Activated T-cell treated with anti-CD3 and anti-CD28 coated beads, Interleukin-2, amount 50 U/mL, for 72 hours (primary cell): ENCODE measurements at places on chromosomes 6 and 20. TPM values are rescaled to one million over a fixed set of nuclear protein-coding genes. Genes with fewer than 3 reads are reported as not detected.

DNA sequence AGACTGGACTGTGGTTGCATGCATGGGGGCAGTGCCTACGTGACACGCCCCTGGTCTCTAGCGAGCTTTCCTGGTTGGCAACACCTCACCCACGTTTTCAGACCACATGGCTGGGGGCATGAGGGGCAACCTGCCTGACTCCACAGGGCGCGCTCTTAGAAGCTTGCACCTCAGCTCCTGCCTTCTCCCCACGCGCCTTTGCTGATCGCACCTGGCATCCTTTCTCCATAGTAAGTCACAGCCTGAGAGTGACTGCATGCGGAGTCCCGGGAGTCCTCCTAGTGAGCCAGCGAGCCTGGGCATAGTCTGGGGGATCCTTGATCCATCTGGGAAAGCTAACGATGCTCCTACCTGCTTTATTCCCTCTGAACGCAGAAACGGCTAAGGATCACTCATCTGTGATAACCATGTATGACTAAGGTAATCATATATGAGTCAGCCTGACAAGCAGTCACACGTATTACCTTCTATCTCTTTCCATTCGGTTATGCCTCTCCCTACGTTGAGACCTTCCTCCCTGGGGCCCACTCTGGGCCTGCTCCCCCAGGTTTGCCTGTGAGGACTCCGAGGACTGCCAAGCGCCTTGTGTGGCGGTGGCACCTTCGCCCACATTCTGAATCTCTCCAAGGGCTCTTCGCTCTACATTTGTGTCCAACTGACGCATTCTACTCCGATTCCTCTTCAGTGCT, 4.5 kb downstream of the TCFL5 start:
- no peak overlapping the region for H3K4me3 ChIP-seq
- no peaks in the 10 kb centered on the region for H3K27me3 ChIP-seq
- DNase-seq = no peak
- H3K27ac ChIP-seq = peak overlapping the region; percentile 49
- no peaks in the 10 kb centered on the region for H3K36me3 ChIP-seq

- no peaks in the 10 kb centered on the region for H3K36me3 ChIP-seq
- no peaks in the 10 kb centered on the region for H3K27me3 ChIP-seq
- no peak overlapping the region for H3K4me3 ChIP-seq
- H3K4me1 ChIP-seq = no peaks in the 10 kb centered on the region
Observed at GRCh38 chr6:93087606-93088005, 331.8 kb downstream of the EPHA7 start.

GRCh38 chr6:148572676-148573335, 174.0 kb upstream of the UST start:
- no peak for DNase-seq
- H3K4me3 ChIP-seq = no peak overlapping the region
- no peak overlapping the region for H3K27ac ChIP-seq
- no peaks in the 10 kb centered on the region for H3K36me3 ChIP-seq
- peaks cover under 1% of the 10 kb centered on the region for H3K4me1 ChIP-seq

DNA sequence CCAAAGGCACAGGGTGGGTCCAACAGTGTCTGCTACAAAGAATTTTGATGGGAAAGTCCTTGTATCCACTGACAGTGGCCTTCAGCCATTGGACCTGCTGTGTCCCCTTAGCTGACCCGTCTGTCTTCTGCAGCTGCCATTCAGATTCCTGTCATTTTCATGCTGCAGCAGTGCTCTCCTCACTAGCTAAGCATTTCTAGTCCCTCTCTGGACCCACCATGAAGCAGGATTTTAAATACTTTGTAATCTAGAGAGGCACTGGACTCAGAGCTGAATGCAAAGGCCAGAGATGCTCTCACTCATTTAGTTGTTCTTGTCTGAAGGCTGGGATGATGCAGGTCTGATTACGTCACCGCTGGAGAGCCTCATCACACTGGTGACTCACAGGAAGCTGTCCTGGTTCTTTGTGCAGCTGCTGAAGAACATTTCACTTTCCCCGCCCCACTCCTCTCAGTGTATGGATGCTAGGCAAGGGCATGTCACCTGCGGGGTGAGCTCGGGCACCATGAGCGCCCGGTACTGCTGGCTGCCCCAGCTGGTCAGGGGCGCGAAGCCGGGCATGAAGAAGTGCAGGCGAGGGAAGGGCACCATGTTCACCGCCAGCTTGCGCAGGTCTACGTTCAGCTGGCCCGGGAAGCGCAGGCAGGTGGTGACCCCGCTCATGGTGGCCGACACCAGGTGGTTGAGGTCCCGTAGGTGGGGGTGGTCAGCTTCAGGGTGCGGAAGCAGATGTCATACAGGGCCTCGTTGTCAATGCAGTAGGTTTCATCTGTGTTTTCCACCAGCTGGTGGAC, 19.4 kb upstream of the TUBB2A start:
- peaks cover 8% of the 10 kb centered on the region for H3K27me3 ChIP-seq
- peaks cover 7% of the 10 kb centered on the region for H3K4me1 ChIP-seq
- no peak overlapping the region for H3K4me3 ChIP-seq
- peak; percentile 48 for DNase-seq
- no peaks in the 10 kb centered on the region for H3K36me3 ChIP-seq
- H3K27ac ChIP-seq = no peak overlapping the region

DNA sequence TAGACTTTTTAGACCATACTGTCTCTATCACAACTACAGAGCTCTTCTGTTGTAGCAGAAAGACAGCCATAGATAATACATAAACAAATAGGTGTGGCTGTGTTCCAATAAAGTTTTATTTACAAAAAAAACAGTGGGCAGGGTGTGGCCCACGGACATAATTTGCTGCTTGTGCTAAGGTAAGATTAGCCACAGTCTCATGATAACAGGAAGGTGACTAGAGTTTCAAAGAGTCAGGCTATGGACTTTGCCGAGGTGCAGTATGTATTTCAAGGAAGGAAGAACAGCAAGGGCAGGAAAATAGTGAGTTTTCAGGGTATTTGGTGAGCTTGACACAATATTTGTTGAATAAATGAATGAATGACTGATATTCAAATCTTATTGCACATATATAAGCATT, 20.2 kb downstream of the SOBP start:
- H3K27ac ChIP-seq = no peak overlapping the region
- H3K36me3 ChIP-seq = peaks cover 3% of the 10 kb centered on the region
- no peak for DNase-seq
- no peaks in the 10 kb centered on the region for H3K4me1 ChIP-seq

DNA sequence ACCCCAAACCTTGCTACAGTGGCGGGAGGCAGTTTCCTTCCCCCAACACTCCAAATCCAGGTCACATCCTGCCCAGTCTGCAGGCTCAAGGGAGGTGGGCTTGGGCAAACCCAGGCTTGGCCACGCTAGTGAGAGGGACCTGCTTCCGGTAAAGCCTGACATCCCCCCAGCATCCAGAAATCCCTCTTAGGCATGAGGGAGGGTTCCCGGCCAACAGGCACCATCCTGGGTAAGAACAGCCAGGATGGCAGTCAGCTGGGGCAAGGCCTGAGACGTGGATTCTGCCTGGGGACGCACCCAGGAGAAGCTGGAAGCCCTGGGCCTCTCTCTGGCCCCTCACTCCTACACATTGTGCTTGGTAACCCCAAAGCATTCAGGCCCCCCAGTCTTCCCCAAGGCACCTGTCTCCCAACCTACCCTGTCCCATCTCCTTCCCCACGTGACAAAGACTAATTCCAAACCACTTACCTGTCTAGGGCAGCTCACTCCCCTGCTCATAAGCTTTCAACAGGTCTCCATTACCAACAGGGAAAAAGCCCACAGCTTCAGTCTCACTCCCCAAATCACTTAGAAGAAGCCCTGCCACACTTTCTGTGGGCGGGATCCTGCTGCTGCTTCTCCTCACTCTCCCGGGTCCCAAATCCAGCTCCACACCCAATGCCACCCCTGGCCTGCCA, 2.1 kb downstream of the C20orf144 start:
- peak overlapping the region; percentile 81 for H3K4me3 ChIP-seq
- H3K36me3 ChIP-seq = no peaks in the 10 kb centered on the region
- H3K27me3 ChIP-seq = no peaks in the 10 kb centered on the region
- no peak for DNase-seq
- H3K4me1 ChIP-seq = peaks cover 41% of the 10 kb centered on the region

GRCh38 chr20:58982406-58983114, 1.5 kb downstream of the NELFCD start:
- peak overlapping the region; percentile 74 for H3K4me3 ChIP-seq
- H3K4me1 ChIP-seq = peaks cover 53% of the 10 kb centered on the region
- H3K27me3 ChIP-seq = no peaks in the 10 kb centered on the region
- peaks cover 11% of the 10 kb centered on the region for H3K36me3 ChIP-seq

- no peak overlapping the region for H3K4me3 ChIP-seq
- no peak overlapping the region for H3K27ac ChIP-seq
- no peaks in the 10 kb centered on the region for H3K36me3 ChIP-seq
- no peak for DNase-seq
Observed at GRCh38 chr6:2166717-2167116, 78.7 kb downstream of the GMDS start.

DNA sequence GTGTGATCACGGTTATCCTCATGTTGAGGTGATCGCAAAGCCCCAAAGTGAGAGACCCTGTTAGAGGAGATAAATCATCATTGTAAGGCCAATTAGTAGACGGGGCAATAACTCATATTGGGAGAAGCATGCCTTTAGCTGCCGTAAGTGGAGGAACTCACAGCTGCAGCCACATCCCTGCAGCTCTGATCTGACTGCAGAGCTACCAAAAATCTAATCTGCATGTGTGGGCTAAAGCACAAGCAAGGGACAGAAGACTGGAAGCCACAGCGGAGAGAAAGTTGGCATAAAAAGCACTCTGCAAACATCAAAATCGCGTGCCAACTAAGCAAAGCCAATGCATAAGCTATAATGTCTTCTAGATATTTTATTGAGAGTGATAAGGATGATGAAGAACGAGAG, 79.8 kb downstream of the TBC1D7 start:
- H3K36me3 ChIP-seq = peaks cover 5% of the 10 kb centered on the region
- no peak for DNase-seq
- H3K4me1 ChIP-seq = no peaks in the 10 kb centered on the region
- H3K27me3 ChIP-seq = no peaks in the 10 kb centered on the region

DNA sequence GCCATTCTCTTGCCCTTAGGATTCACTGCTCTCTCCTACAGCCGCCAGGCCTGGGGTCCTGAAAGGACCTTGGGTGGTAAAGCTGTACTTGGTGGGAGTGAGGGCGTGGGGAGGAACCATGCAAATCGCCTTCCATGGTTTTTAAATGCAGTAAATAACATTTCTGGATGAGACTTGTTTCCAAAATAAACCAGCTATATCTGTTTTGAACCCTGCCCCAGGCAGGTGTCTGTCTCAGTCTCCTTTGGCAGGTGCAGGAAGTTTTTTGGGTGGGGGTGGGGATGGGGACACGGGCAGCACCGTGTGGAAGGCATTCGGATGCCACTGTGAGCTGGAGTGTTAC, 14.3 kb downstream of the ITPA start:
- H3K27me3 ChIP-seq = no peaks in the 10 kb centered on the region
- no peak for DNase-seq
- peaks cover 20% of the 10 kb centered on the region for H3K4me1 ChIP-seq
- H3K27ac ChIP-seq = no peak overlapping the region
- H3K36me3 ChIP-seq = no peaks in the 10 kb centered on the region
- no peak overlapping the region for H3K4me3 ChIP-seq

DNA sequence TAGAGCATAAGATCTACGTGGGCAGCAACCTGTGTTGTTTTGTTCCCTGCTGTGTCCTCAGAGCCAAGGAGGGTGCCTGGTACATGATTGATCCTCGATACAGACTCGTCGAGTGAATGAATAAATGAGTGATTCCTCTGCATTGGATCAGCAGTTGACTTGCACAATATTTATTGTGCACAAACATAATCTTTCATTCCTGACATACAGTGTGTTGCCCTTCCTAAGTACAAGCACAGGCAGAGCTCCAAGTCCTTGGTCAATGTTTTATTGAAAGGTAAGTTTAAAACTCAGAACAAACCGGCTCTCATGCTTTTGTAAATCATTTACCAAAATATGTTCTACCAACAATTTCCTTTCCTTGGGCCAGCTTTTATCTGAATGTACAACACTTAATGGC, 57.4 kb downstream of the STMND1 start:
- no peaks in the 10 kb centered on the region for H3K36me3 ChIP-seq
- no peak overlapping the region for H3K4me3 ChIP-seq
- no peak overlapping the region for H3K27ac ChIP-seq
- no peaks in the 10 kb centered on the region for H3K4me1 ChIP-seq
- DNase-seq = no peak
- peaks cover 30% of the 10 kb centered on the region for H3K27me3 ChIP-seq

DNA sequence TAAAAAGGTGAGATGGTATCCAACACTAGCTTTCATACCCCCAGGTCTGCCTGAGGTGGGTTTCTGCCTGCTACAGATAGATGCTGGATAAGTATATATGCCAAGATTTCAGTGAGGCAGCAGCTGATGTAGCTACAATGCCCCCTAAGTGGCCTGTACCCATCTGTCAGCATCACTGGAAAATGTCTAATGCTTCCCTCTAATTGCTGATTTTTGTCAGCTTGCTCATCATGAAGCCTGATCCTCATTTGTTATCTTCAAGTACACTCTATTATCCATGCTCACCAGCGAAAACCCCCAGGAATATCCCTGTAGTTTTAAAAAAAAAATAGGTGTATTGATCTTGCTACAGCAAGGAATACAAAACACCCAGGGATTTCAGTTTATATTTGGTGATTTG, 32.2 kb downstream of the OPRM1 start:
- H3K4me1 ChIP-seq = no peaks in the 10 kb centered on the region
- H3K36me3 ChIP-seq = no peaks in the 10 kb centered on the region
- peaks cover 33% of the 10 kb centered on the region for H3K27me3 ChIP-seq
- no peak overlapping the region for H3K27ac ChIP-seq
- no peak overlapping the region for H3K4me3 ChIP-seq

GPANK1 gene
- 37.7 TPM for total RNA-seq

ARMH2 gene
- total RNA-seq = not detected

GNMT gene
- 0.70 TPM for total RNA-seq

LCA5 gene
- total RNA-seq = 0.23 TPM

RAET1E gene
- total RNA-seq = not detected

CD40 gene
- total RNA-seq = 3.6 TPM

FOXA2 gene
- not detected for total RNA-seq

PRR3 gene
- 23.0 TPM for total RNA-seq

KCNG1 gene
- 4.0 TPM for total RNA-seq

OR12D2 gene
- total RNA-seq = not detected

HEY2 gene
- not detected for total RNA-seq

PRSS35 gene
- not detected for total RNA-seq
